ENCODE measurements at places on chromosomes 7 and 10.
A peak's percentile ranks its signal among the peaks of the same experiment; 100 is the strongest.

DNA sequence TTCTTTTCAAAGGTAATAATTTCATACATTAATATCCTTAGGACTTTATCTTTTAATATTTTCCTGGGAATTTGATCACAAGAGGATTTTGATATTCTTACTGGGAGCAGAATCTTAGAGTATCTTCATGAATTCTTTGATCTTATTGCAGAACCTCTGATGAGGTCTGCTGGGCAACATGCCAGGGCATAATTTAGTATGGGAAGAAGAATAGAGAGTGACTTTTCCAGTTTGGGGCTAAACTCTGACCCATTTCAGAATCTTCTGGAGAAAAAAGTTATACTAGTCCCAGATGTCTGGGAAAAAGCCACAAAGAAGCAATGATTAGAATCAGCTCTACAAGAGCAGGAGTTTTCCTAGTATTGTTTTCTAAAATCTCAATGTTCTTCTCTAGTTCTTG lies 28.0 kb upstream of the RSU1 start:
- no peak for DNase-seq

- peak; percentile 13 for DNase-seq
Observed at GRCh38 chr7:33334349-33334748, 205.0 kb downstream of the BBS9 start.

- DNase-seq: peak; percentile 11
Observed at GRCh38 chr7:99679032-99679399, 780 bp downstream of the CYP3A5 start.

DNA sequence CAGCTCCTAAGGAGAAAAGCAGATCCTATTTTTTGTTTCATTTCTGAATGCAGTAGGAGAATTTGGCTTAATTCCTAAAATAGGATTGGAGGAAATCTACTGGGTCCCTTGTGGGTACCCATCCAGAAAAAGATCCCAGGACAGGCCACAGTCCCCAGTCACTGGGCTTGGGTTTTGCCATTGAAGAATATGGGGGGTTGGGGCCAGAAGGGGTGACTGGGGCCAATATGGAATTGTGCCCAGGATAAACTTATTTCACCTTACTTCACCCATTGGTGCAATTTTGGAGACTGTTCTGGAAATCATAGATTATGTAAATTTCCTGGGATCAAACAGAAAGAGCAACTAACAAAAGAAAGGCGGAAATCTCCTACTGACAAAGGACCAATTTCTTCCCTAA lies 5.0 kb downstream of the HOXA5 start:
- DNase-seq: no peak

GRCh38 chr10:70804421-70804808 lies 11.3 kb upstream of the SGPL1 start:
- no peak for DNase-seq

DNA sequence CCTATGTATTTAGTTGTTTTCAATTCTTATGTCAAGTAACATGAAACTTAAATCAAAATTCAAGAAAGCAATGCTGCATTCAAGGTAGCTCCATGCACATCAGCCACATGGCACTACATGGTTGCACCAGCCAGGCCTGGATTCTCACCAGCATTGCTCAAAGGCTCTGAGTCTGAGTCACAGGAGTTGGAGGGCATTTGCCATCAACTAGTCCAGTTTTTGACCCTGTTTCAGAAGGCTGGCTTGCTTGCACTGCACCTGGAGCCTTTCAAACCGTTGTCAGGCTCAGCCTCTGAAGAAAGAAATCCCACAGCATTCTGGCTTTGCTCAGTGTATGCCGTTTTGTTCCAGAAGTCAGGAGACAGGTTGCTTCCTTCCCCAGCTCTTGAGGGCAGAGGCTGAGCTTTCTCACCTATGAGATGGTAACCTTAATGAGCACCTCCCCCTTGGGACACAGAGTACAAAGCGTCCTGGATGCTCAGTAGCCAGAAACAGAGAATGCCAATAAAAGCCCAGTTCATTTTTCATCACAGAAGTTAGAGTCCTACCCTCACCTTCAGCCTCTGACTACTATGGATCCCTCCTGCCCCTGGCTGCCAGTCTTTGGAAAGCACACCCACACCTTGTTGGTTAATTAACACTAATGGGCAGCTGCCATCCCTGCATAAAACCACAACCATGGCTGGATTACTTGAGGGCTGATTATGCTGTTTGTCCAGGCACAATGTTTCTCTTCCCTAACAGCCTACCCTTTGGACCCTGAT lies 288.4 kb upstream of the LRRTM3 start:
- DNase-seq: no peak

- DNase-seq: no peak
Observed at GRCh38 chr10:50426485-50426884, 175.2 kb upstream of the ASAH2 start.

GRCh38 chr7:120949393-120949911 lies 1.1 kb upstream of the ING3 start:
- DNase-seq: no peak

GRCh38 chr10:110118891-110119621 lies 88.3 kb upstream of the MXI1 start:
- no peak for DNase-seq

DNA sequence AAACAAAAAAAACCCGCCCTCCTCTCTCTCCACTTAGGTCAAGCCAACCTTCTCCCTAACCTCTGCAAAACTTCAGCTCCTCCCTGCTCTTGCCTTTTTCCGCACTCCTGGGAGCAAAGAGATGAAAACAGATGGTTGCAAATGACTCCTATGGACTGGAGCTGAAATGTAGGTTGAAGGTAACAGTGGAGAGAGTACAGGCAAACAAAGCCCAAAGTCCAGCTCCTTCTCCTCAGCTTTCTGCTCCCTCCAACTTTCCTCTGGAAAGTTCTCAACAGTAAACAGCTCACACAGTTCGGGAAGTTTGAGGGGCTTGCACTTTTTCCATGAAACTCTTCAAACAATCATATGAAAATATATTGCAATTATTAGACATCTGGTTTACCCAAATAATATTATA lies 90.3 kb downstream of the SLC37A3 start:
- no peak for DNase-seq

All from BE2C (cell line).